Activated CD4-positive, alpha-beta T cell treated with anti-CD3 and anti-CD28 coated beads, Interleukin-2, amount 10 ng/mL, durations not matched to agents 24 days and 14 days (primary cell): ENCODE measurements at places on chromosomes 4 and X. TPM values are rescaled to one million over a fixed set of nuclear protein-coding genes. Genes with fewer than 3 reads are reported as not detected.

COPS4 gene
- 36.5 and 37.5 TPM in 2 replicates for total RNA-seq

ZXDA gene
- total RNA-seq: 2.5 and 3.3 TPM in 2 replicates

- no peak for DNase-seq
These were observed 163.4 kb downstream of the BANK1 start for GRCh38 chr4:101953949-101954348.

GRCh38 chr4:14837860-14838259 lies 164.4 kb upstream of the CPEB2 start:
- no peak for DNase-seq

DNA sequence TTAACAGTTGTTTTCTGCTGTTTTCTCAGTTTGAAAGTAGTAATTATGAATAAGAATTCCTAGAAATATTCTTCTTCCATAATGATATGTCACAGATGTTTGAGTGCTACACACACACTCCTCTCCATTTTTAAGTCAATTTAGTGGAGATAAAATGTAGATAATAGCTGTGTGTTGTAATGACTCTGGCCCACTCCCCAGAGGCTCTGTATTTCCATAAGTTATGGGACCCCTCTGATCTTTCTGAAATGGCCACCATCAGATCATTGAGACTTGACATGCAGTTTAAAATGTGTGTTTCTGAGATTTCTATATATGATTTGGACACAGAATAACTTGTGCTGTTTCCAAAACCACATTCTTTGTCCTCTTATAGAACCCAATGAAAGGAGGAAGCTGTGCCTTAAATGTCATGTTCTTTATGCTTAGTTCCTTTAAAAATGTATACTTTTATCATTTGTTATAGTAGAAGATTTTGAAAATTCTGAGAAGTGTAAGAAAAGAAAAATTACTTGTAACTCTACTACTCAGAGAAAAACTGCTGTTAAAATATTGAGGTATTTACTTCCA lies 46.4 kb downstream of the GAB1 start:
- no peak for DNase-seq
